ENCODE measurements at places on chromosomes 16 and 17.

DNA sequence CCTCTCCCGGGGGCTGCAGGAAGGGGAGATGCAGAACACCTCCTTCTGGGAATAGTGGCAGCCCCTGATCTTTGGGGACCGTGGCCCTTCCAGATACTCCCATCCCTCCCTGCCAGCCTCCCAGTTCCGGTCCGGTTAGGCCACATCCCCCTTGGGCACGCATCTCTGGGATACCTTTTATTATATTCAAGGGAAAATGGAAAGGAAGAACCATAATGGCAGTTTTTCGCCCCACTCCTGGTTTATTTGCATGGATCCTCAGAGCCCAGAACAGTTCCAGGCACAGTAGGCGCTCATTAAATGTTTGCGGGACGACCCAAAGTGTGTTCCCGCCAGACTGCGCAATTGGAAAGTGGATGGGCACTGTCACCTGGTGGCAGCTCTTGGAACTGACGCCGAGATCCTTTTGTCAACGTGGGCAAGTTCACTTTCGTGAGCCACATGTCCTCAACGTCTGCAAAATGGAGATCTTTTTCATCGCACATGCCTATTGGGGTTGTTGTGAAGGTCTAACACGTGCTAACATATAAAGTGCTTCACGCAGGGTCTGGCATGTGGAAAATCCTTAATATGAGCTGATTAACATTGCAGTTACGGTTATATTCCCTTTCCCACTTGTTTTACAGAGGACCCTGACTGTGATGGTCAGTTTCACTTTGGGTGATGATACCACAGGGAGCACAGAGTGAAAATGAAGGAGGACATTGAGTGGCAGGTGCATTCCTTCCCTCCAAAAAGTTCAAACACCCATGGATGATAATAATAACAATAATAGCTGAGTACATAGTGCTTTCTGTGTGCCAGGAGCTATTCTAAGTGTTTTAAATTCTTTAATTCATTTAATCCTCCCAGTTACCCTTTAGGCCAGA lies 1.7 kb upstream of the GPRC5B start:
- DNase-seq: no peak

DNA sequence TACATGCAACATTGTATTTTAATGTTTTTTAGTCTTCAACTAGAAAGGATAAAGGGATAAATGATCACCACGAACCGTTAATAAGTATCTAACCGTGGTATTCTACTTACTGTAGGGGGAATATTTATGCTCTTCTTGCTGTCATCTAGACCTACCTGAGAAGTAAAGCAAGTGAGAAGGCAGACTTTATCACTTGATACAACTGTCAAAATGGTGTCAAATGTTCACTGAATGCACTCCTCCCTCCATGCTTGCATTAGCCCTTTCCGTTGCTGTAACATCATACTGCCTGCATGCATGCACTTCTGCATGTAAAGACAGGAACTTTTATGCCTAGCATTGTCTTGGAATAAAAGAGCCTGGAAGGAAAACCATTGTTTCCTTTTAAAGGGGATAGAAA lies 298.6 kb upstream of the PMFBP1 start:
- DNase-seq: no peak

- DNase-seq: no peak
These were observed 82.6 kb downstream of the HIC1 start for GRCh38 chr17:2137342-2138098.

- no peak for DNase-seq
These were observed 243.9 kb downstream of the CDH8 start for GRCh38 chr16:61792194-61792909.

GRCh38 chr16:46885960-46886763 lies 2.0 kb downstream of the GPT2 start:
- DNase-seq: no peak

DNA sequence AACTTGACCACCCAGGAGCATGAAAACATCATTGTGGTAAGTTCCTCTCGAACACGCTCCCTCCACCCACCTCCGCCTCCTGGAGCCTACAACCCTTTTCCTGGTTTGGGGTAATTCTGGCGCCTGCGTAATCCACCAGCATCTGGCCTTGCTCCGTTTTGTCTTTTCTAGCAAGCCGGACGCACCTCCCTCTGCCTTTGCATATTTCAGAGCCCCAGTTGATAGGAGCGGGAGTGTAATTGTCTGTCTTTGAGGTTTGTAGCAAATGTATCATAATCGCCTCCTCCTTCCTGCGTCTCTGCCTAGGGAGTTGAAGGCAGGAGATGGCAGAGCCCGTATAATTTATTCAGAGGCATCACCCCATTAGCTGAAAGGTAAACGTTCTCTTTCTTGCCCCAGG lies 121.3 kb upstream of the PLCG2 start:
- no peak for DNase-seq

DNA sequence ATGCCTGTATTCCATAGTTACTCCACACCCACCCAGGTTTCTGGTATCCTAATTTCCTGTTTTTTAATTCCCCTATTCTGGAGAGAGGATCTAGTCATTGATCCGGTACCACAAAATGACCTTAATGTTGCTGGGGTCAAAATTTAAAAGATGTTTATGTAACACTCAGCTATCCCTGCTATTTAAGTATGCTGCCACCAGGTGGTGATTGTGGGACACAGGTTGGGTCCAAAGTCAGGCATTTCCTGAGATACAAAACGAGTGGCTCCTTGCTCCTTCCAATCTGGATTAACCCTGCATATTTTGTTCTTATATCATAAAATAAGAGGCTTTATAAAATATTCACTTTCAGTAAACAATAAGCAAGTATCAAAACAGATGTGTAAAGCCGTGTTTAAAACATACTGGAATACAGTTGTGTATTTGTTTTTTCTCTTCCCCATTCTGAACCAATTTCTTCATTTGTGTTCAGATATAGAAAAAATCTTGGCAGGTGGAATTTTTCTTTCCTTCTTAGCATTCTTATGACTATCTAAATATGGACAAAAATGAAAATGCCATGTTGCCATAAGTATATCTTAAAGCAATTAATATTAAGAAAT lies 16.3 kb downstream of the HS3ST4 start:
- DNase-seq: no peak

- no peak for DNase-seq
These were observed 702.6 kb upstream of the CDH8 start for GRCh38 chr16:62738666-62739460.

DNA sequence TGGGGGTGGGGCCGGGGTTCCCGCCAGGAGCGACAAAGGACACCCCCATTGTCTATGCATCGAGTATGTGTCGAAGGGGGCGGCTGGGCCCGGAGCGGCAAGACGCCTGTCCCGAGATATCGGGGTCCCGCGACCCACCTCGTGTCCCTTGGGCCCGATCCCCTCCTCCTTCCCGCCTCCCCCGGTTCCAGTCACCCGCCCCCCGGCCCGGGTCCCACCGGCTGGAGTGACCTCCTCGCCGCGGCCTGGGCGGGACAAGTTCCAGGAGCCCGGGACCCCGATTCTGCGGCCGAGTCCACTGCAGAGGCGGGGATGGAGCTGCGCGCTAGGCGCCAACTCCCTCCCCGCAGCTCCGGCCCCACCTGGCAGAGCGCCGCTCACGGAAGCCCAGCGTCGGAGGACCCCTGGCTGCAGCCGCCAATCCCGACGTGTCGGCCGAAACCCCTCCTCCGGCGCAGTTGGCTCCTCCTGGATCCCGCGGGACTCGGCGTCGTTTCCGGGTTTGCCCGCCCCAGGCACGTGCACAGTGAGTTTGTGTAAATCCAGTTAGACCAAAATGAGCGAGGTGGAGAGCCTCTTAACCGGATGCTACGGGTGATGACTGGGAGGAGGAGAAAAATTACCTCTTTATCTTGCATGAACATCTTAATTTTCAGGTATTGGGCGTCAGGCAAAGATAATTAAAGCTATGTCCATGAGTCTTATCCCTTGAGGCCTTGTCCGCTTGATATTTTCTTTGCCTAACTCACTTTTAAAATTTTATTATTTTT lies at the start of gene NMRAL1:
NMRAL1 (minus strand) TSS at position 434 of the 770 bp plus-strand sequence. CDS start 493 bp downstream, outside the sequence.
- peak; percentile 73 for DNase-seq

- no peak for DNase-seq
These were observed 62.4 kb upstream of the MED9 start for GRCh38 chr17:17414341-17414805.

GRCh38 chr16:11871193-11871592 lies 19.9 kb upstream of the RSL1D1 start:
- DNase-seq: no peak

- DNase-seq: no peak
These were observed 14.6 kb downstream of the GNGT2 start for GRCh38 chr17:49195751-49196150.

GRCh38 chr17:48997827-48998586 lies 822 bp downstream of the IGF2BP1 start:
- DNase-seq: no peak

DNA sequence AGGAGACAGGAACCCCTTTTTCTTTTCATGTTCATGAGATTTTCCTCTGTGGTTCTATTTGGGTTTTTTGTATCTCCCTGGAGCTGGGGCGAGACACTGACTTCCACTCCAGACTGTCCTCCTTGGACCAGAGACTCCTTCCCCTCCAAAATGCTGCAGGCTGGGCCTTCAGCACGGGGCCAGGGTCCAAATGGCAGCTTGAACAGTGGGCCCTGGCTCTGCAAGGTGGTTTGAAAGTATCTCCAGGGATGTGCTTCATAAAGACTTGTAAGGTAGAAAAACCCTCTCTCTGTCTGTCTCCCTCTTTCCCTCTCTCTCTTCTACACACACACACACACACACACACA lies 236.1 kb downstream of the ZNF423 start:
- DNase-seq: no peak

- no peak for DNase-seq
These were observed 12.9 kb upstream of the MAP2K3 start for GRCh38 chr17:21271454-21272183.

GRCh38 chr17:67487506-67487905 lies 110.4 kb downstream of the PITPNC1 start:
- no peak for DNase-seq

GRCh38 chr17:75980188-75981018 lies 1.4 kb downstream of the TEN1 start:
- no peak for DNase-seq

GRCh38 chr16:3173892-3174617 lies 13.9 kb upstream of the OR1F1 start:
- no peak for DNase-seq

DNA sequence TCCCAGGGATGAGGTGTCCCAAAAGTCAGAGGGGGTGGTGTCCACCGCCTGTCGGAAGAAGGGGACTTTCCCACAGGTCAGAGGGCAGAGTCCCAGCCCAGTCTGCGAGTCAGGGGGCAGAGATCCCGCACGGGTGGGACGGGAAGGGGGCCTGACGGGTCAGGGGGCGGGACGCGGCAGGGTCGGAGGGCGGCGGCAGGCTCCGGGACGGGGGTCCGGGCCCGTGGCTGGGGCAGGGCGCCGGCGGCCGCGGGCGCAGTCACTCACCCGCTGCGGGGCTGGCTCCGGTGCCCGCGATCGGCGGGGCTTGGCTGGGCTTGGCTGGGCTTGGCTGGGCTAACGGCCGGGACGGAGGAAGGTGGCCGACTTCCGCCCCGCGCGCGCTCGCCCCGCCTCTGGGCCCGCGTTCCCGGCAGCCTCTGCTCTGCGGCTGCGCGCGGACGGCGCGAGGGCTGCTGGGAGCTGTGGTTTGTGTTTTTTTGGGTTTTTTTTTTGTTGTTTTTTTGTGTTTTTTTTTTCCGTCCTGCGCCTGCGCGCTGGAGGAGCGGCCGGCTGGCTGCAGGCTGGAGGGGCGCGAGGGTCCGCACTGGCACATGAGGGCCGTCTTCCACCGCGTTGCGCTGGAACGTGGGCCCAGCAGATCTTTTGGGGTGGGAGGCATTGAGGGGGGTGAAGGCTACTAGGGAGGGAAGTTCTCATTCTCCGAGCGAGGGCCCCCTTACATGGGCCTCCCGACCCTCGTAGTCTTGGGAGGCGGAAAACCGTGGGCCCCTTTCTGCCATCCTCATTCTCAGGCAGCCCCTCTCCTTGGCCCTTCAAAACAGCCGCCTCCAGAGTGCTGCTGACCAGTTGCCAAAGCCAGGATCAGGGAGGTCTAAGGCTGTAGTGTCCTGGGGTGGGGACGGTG lies at the start of gene CANT1:
CANT1 (minus strand) TSS at position 368 of the 907 bp plus-strand sequence. CDS start 12,142 bp downstream, outside the sequence.
- no peak for DNase-seq

DNA sequence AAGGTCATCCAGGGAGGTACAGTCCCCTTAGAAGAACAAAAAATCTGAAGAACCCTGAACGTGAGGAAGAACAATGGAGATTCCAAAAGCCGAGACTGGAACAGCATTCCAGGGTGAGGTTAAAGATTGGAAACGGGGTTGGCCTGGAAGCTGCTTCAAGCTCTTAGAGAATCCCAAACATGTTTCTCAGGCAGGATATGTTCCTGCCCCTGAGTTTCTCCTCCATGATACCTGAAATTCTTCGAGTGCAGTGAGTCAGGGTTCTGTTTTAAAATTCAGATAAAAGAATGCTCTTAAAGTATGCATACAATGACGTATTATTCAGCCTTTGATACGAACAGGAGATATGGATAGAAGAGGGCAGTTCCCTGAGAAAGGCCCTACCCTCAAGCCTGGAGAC lies 293.1 kb downstream of the HS3ST3B1 start:
- no peak for DNase-seq

- DNase-seq: no peak
These were observed 7.1 kb downstream of the HAS3 start for GRCh38 chr16:69112285-69113129.

DNA sequence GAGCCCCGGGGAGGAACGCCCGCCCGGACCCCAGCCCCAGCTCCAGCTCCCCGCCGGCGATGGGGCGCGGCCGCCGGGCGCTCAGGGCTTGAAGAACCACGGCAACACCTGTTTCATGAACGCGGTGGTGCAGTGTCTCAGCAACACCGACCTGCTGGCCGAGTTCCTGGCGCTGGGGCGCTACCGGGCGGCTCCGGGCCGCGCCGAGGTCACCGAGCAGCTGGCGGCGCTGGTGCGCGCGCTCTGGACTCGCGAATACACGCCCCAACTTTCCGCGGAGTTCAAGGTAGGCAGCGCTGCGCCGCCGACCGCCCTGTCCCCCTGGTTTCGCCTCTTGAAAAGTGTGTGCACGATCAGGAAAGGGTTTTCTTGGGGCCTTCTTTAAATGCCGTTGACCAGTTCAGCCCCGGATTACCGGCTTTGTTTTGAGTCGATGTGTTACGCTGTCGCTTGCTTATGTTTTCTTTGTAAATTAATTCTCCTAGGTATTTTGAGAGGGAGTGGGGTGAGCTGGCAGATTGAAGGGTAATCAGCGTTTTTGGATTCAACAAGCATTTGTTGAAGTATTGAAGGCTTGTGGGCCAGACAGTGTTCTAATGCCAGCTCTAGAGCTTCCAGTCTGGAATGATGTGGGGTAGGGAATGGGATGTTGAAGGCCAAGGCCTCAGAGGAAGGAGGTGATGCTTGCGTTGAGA lies 681 bp downstream of the USP43 start:
- no peak for DNase-seq

DNA sequence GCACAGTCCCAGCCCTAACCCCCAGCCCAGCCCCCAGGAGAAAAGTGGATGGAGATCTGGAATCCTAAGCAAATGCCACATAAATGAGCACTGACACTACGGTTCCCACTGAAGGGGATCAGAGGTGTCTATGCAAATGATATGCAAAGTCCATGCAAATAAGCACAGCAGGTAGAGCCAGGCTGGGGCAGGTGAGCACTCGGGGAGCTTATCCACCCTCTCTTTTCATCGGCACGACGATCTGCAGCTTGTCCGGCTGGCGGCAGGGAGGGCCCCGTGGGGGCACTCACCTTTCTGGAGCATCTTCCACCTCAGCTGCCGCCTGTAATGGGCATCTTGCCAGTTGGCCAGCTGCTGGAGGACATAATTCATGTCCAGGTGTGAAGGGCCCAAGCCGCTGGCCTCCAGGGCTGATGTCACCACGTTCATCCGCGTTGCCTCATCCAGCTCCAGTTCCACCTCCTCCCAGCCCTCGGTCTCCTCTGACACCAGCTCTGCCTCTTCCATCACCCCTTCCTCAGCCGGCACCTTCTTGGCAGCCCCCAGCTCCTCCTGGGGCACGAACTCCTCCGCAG lies 9.9 kb downstream of the HAP1 start:
- no peak for DNase-seq

Measured in NCI-H1417 treated with DMSO at 0.1 percent for 48 hours (cell line).